ENCODE measurements at places on chromosomes 2 and 18.

DNA sequence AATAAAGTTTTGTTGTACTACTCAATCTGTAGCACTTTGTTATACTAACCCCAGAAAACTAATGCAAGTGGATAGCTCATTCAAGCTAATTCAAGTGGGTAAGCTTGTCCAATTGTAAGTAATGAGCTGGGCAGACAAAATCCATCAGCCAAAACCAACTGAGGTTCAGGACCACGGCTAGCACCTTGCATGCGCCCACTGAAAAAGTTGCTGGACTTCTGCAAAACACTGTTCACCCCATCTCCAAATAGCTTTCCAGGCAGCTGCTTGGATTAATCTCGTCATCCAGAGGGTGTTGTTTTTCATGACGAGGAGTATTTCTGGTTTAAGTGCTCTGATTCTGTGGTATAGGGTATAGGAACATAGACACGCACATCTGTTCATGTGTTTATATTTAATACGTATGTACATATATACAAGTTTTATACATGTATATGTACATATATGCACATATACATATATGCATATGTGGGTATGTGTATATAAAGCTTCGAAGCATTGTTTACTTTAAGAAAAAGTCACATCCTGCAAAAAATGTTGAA, 307.5 kb downstream of the GALR1 start:
- DNase-seq: peak; percentile 35

GRCh38 chr2:206250041-206250897, 24.2 kb upstream of the ZDBF2 start:
- DNase-seq: peak; percentile 45

DNA sequence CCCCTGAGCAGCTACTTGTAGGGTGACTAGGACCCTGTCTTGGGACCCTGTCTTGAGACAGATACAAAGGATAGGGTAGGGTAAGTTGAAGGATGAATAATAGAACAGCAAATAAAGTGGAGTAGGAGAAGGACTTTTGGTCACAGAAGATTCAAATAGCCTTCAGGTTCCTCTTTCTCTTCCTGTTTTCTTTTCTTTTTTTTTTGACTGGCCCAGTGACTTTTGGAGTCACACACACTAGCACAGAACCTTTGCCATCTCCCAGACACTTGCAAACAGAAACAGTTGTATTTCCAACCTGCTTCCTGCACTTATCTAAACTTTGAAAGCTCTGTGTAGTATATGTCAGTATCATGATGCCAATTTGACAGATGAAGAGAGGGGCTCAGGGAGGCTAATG, 108.2 kb downstream of the TDRD15 start:
- peak; percentile 17 for DNase-seq

- peak; percentile 18 for DNase-seq
Observed at GRCh38 chr2:213306316-213306942, 22.2 kb downstream of the SPAG16 start.

DNA sequence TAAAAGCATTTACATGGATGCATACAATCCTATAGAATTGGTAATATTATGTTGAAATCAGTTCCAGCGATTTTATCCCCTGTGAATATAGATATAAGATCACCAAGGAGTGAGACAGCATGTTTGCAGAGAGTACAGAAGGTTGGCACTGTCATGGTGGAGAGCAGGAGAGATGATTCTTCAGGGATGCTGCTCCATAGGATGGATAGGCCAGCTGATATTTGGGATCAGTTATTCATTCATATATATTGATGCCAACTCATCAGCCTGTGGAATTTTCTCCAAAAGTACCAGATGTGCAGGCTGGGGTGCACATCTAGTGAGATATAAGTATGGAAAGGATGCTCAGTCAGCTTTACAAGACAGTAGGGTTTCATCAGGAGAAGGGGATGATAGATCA, 139.9 kb downstream of the IKZF2 start:
- DNase-seq: no peak

DNA sequence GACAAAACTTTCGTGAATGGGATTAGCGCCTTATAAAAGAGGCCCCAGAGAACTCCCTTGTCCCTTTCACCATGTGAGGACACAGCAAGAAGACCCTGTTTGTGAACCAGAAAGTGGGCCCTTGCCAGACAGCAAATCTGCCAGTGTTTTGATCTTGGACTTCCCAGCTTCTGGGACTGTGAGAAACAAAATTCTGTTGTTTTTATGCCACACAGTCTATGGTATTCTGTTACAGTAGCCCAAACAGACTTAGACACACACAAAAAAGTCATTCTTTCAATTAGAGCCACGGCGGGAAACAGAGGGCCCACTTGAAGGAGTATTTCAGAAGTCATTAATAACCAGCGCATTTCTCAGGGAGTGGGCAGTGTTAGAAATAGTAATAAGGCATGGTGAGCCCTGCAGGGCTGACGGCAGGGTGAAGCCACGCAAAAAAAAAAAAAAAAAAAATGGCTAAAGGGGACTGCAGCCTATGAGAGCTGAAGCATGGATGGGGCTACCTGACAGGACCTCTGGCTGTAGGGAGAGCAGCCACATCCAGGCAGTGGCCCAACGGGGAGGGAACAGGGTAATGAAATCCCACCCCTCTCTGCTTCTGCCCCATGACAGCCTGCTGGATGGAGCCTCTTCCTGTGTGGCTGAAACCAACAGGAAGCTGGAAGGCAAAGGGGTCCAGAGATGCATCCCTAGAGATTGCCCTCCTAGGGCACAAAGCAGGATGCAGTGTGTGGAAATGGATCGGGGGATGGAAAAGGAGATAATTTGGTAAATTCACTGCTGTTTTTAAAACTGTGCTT, 189.3 kb downstream of the KCNS3 start:
- DNase-seq: no peak

GRCh38 chr2:75253526-75253925, 54.2 kb upstream of the TACR1 start:
- no peak for DNase-seq

- peak; percentile 43 for DNase-seq
Observed at GRCh38 chr2:101882769-101883307, 108.9 kb upstream of the IL1R2 start.

DNA sequence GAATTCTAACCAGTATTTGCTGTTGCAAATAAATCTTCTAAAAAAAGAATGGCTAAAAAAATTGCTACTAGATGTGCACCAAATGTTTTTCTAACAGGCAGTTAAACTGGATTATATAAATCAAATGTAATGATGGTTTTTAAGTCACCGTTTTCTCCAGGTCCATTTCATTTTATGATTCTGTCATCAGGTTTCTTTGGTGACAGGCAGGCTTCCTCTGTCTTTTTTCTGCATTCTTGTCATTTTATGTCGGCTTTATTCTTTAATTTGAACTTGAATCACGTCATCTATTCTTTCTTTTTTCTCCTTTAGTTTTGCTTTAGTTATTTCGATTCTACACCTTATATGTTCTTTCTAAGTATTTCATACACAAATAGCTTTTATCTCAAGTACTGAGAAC, 212.5 kb downstream of the SOCS6 start:
- DNase-seq: no peak

- no peak for DNase-seq
Observed at GRCh38 chr2:221653182-221653581, 81.1 kb upstream of the EPHA4 start.

GRCh38 chr2:137957033-137957432, 7.2 kb upstream of the HNMT start:
- no peak for DNase-seq

DNA sequence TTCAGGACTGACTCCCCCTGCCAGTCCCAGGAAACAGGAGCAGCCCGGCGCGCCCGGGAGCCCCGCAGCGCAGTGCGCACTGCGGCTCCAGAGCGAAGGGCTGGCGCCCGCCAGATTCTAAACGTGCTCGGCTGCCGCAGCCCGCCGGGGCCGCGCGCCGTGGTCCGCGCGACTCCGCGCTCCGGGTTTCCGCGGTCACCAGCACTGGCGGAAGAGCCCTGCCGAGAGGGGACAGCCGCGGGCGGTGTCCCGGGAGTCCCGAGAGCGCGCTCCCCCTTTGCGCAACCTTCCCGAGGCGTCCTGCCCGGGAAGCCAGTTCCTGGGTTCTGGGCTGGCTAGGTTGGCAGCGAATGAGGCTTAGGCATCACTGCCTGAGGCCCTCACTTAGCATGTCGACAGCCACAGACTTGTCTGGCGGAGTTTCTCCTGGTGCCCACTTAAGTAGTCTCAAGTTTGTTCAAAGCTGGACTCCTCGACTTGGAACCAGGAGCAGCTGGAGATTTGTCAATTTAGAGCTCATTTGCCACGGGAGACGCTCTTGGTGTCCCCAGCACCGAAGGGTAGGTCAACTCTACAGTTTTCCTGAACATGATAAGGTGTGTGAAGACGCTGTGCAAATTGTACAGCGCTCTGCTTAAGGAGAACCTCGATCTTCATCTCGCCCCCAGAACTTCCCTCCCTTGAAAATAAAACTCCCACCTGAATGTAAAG, 1.5 kb upstream of the VSNL1 start:
- DNase-seq: peak; percentile 21

GRCh38 chr18:23716516-23716915, 27.3 kb downstream of the LAMA3 start:
- DNase-seq: no peak

DNA sequence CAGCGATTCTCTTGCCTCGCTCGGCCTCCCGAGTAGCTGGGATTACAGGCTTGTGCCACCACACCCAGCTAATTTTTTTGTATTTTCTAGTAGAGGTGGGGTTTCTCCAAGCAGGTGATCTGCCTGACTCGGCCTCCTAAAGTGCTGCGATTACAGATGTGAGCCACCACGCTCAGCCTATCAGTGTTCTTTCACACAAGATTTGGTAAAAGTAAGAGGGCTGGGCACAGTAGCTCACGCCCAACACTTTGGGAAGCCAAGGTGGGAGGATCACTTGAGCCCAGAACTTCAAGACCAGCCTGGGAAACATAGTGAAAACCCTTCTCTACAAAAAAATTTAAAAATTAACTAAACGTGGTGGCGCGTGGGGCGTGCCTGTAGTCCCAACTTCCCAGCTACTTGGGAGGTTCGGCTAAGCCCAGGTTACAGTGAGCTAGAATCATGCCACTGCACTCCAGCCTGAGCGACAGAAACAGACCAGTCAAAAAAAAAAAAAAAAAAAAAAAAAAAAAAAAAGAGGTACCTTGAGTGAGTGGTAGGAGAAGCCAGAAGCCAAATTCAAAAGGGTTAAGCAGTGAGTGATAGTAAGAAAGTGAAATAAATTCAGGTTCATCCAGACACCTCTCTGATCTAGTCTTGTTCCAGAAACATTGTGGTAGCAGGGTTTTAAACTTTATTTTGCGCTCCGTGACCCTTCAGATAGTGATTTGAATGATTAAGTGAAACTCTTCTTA, 981 bp downstream of the MRPL53 start:
- no peak for DNase-seq

- DNase-seq: no peak
Observed at GRCh38 chr2:69114534-69114933, 101.6 kb downstream of the ANTXR1 start.

Data from hematopoietic multipotent progenitor cell treated with erythropoietin and hydrocortisone succinate and interleukin-3 and kit ligand, for 4 days (in vitro differentiated cells).